LHCN-M2 (cell line): ENCODE measurements at places on chromosomes 11 and 22. TPM values are rescaled to one million over a fixed set of nuclear protein-coding genes. Genes with fewer than 3 reads are reported as not detected.

Gene OR10G7
- not detected in 2 replicates for total RNA-seq

Gene L3MBTL2
- 28.2 and 28.5 TPM in 2 replicates for total RNA-seq

Gene CRYBB3
- not detected in 2 replicates for total RNA-seq

Gene TESMIN
- total RNA-seq = not detected in 2 replicates

Gene OR52N4
- not detected in 2 replicates for total RNA-seq

Gene EMID1
- total RNA-seq = 0.29 TPM in 1 of 2 replicates, not detected in the other

Gene MOGAT2
- total RNA-seq = not detected in 2 replicates

Gene NOL12
- total RNA-seq = 45.1 and 53.9 TPM in 2 replicates

Gene PATE2
- not detected in 2 replicates for total RNA-seq

Gene KCNJ1
- total RNA-seq = not detected in 2 replicates

Gene OSM
- total RNA-seq = not detected in 2 replicates

Gene KCNK7
- 0.11 TPM in 1 of 2 replicates, not detected in the other for total RNA-seq

DNA sequence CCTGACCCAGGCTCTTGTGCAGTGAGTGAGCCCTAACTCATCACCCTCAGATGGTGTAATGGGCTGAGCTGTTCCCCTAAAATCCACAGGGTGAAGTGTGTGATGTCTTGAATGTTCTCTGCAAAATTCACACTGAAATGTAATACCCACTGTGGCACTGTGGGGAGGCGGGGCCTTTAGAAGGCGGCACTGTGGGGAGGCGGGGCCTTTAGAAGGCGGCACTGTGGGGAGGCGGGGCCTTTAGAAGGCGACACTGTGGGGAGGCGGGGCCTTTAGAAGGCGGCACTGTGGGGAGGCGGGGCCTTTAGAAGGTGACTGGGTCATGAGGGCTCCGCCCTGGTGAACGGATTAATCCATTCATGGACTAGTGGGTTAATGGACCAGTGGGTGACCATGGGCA is 33.0 kb downstream of the CHID1 start:
- DNase-seq = peak; percentile 34

DNA sequence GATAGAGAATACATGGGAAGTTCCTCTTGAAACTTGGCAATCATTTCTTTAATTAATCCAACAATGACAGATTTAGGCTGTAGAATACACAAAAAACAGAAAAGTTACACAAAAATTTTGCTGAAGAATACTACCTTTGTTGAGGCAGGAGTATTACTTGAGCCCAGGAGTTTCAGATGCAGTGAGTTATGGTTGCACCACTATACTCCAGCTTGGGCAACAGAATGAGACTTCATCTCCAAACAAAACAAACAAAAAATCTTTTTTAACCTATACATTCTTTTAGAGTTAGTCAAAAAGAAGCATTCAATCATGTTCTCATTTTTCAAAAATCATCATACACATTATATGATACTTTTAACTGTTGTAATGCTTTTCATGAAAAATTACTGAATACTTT is 22.1 kb downstream of the UEVLD start:
- DNase-seq = no peak

GRCh38 chr11:133506551-133507094 is 25.7 kb downstream of the OPCML start:
- DNase-seq = no peak

DNA sequence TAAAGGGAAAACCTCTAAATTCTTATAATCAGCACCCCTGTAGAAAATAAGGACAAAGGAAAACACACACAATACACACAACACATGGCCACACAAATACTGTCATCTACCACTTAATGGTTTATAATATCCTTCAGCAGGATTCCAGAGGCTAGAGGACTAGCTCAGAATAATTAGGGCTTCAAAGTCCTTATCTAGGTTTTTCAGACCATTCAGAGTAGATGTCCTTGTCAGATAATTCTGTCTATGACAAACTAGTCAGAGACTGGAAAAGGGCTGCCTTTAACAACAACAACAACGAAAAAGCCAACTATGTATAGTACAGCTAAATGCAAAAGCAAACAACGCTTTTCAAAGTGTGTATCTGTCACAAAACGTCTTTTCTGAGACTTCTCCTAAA is 456.5 kb upstream of the CNTN5 start:
- no peak for DNase-seq

- DNase-seq = no peak
Observed at GRCh38 chr11:33291004-33291777, 34.0 kb downstream of the HIPK3 start.

GRCh38 chr11:1701091-1701807 is 4.3 kb downstream of the KRTAP5-6 start:
- DNase-seq = no peak

GRCh38 chr22:48635031-48635430 is 1192.6 kb downstream of the BRD1 start:
- no peak for DNase-seq

DNA sequence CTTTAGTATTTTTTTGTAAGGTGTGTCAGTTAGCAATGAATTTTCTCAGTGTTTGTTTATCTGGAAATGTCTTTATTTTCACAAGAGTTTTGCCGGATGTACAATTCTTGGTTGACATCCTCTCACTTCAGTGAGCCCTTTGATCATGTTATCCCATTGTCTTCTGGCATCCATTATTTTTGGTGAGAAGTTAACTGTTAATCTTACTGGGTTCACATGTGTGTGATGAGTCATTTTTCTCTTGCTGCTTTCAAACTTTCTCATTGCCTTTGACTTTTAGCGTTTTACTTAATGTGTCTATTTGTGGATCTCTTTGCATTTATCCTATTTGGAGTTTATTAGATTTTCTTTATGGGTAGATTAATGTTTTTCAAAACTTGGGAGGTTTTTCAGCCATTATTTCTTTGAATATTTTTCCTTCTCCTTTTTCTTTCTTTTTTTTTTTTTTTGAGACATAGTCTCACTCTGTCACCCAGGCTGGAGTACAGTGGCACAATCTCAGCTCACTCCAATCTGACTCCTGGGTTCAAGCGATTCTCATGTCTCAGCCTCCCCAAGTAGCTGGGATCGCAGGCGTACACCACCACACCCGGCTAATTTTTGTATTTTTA is 100.5 kb upstream of the RRM1 start:
- peak; percentile 41 for DNase-seq

GRCh38 chr22:42177891-42178336 is 47.3 kb upstream of the CYP2D6 start:
- DNase-seq = no peak

DNA sequence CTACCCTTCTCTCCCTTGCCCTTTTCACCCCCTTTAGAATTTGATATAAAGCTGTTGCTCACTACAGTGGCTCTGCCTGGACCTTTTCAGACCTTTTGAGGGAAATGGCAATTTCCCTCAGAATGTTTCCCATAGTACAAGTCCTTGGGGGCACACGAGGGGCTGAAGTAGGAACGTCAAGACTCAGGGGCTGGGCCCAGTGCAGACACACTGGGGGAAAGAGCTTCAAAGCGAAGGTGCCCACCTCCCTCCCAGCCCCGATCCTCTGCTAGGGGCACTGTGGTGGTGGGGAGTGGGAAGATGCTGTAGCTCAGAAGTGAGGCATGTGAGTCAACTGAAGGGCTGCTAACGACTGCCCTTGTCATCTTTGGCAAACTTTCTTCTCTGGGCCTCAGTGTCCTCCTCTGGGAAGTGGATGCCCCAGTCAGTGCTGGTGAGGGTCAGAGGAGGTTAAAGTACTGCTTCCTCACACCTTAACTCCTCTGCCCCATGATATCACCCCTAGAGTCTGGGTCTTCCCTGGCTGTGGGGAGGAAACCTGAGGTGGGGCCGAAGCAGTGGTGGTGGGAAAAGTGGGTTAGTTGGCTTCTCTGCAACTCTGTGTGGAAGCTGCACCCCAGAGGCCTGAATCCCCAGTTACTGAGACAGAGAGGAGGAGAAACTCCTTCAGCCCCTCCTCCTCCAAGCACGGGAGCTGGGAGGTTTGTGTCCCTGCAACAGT is 425.3 kb upstream of the B3GAT1 start:
- DNase-seq = no peak

DNA sequence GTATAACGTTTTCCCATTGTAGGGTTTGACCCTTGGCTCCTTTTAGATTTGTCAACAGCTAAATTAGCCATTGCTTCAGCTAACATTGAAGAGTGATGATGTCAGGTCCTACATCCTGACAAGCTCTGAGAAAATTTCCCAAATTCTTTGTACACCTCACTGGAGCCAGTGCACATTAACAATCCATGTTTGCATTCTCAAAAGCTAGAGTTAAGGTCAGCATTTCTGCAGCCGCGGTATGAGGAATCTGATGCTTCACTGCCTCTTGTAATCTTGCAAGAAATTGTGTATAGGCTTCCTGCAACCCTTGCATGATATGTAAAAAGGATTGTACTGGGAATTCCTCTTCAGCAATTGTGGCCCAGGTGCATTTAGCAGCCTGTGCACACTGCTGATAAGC is 33.1 kb upstream of the NCAM1 start:
- DNase-seq = no peak

GRCh38 chr22:29268511-29269229 is 602 bp downstream of the EWSR1 start:
- peak; percentile 59 for DNase-seq

- no peak for DNase-seq
Observed at GRCh38 chr11:59559886-59560285, 48.5 kb downstream of the OR4D9 start.

- no peak for DNase-seq
Observed at GRCh38 chr11:14290422-14290821, 68.6 kb downstream of the RRAS2 start.

DNA sequence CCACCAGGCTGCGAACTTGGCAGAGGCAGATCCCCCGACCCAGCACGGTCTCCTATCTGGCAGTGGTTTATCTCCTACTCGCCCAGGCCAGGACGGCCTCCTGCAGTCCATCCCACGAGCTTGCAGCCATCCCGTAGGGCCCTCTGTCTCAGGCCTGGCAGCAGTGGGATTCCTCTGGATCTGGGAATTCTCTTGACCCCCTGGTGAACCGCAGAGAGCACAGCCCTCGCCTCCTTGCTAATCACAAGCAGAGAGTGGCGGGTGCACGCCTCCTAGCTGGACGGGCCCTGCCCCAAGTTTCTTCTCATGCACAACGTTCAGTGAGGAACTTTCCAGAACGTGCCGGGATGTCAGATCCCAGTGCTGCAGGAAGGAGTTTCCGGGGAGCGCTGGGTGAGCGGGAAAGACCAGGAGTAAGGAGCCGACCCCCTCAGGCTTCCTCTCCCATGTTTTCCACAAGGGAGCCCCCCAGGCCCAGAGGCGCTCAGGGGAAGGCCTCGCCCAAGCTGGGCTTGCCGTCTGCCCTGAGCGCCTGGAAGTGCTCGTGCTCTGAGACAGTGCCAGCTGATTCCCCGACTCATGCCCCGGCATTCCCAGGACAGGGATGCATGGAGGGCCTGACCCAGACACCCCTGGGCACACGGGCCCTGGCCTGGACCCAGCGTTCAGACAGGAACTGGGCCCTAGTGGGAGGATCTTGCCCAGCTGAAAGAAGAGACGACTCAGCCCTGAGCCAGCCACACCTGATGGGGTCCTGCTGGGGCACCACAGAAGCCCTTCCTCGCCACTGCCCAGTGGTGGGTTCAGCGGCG is 24.6 kb downstream of the IGF2 start:
- no peak for DNase-seq

DNA sequence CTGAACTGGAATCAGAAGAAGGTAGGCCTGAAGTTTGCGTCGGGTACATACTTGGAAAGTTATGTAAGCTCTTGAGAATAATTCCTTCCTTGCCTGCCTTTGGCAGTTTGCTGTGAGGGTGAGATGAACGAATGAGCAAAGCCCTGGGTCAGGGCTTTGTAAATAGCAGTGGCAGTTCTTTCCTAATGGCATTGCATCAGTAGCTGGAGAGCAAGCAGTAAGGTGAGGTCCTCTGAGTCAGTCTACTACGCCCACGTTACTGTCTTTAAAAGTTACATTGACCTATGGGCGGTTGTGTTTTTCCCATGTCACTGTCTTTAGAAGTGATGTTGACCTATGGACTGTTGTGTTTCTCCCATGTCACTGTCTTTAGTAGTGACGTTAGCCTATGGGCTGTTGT is 179.1 kb upstream of the E2F8 start:
- DNase-seq = no peak

- no peak for DNase-seq
Observed at GRCh38 chr11:62603776-62604299, 2.2 kb upstream of the MTA2 start.

- DNase-seq = no peak
Observed at GRCh38 chr11:18463439-18463838, 7.8 kb downstream of the LDHAL6A start.

- no peak for DNase-seq
Observed at GRCh38 chr11:74208507-74208906, 37.4 kb downstream of the PPME1 start.

- no peak for DNase-seq
Observed at GRCh38 chr11:72926076-72926475, 111.9 kb downstream of the ATG16L2 start.

- DNase-seq = no peak
Observed at GRCh38 chr11:125174686-125175085, 10.1 kb downstream of the PKNOX2 start.
